ENCODE measurements at places on chromosomes 3 and 15. TPM values are rescaled to one million over a fixed set of nuclear protein-coding genes. Genes with fewer than 3 reads are reported as not detected.

Gene CHRM5
- not detected for total RNA-seq

Gene TSEN2
- total RNA-seq, result 24.9 TPM

Gene AHSG
- total RNA-seq, result not detected

Gene RPP25
- total RNA-seq, result 10.7 TPM

Gene IFT122
- total RNA-seq, result 30.5 TPM

DNA sequence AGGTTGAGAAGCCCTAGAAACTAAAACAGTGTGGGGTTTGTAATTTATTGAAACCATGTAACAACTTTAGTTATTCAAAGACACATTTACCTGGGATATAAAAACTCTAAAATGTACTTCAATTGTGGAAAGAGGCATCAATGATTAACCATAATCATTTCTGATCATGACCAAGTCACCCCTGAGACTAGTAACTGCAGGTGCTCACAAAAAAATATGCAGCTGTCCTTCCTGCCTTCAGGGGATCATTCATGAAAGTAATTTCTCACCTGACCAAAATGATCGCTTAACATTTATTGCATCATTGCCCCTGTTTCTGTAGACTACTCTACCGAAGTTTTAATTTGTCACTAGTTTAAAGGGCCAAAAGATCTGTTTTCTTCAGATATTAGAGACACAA, 9.0 kb downstream of the ACP3 start:
- DNase-seq, result no peak

DNA sequence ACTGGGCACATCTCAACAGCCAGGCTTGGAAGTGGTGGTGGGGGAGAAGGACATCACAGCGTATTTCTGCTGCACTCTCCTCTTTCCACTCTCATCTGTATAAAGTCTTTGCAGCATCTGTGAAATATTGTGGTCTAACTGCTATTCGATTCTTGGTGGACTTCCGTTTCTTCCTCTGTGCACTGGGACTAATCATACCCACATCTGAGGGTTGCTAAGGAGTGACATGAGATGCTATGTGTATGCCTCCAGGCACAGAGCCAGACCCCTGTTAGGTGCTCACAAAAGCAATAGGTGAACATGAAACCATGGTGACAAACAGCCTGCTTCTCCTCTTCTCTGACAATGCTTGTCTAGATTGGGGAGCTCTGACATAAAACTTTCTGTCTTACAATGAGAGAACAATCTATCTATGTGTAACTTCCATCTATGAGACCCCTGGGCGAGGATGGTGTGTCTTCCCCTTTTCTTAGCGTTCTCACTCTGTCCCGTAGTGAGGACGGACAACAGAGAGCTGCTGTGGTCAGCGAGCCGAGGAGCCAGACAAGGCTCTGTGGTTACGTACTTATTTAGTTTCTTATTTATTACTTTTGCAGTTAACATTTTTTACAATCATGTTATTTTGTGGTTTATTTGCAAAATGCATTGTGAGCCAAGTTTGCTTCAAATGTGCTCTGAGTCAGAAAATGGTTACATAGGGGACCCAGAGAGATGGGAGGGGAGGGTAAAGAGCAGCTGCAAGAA, 196.7 kb upstream of the TPRG1 start:
- DNase-seq, result no peak

DNA sequence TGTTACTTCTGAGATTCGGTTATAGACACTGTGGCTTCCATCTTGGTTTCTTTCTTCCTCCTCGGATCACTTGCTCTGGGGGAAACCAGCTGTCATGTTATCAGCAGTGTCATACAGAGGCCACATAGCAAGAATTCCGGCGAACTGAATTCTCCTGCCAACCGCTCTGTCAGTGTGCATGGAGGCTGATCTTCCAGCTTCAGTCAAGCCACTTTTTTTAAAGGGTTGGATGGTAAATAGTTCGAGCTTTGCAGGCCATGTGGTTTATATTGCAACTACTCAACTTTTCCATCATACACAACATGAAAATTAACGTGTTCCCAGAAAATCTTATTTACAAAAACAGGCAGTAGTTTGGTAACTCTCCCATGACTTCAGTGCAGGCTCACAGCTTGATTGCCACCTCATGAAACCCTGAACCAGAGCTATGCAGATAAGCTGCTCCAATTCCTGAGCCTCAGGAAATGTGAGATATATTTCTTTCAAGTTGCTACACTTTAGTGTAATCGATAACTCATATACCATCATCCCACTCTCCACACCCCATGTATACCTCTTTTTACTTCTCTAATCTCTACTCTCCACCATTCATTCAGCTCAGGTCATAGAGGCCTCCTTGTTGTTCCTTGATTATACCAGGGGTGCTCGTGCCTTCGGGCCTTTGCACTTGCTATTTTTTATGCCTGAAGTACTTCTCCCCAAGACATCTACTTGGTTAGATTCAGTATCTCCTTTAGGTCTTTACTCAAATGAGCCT, 7.2 kb downstream of the RPL22L1 start:
- no peak for DNase-seq

DNA sequence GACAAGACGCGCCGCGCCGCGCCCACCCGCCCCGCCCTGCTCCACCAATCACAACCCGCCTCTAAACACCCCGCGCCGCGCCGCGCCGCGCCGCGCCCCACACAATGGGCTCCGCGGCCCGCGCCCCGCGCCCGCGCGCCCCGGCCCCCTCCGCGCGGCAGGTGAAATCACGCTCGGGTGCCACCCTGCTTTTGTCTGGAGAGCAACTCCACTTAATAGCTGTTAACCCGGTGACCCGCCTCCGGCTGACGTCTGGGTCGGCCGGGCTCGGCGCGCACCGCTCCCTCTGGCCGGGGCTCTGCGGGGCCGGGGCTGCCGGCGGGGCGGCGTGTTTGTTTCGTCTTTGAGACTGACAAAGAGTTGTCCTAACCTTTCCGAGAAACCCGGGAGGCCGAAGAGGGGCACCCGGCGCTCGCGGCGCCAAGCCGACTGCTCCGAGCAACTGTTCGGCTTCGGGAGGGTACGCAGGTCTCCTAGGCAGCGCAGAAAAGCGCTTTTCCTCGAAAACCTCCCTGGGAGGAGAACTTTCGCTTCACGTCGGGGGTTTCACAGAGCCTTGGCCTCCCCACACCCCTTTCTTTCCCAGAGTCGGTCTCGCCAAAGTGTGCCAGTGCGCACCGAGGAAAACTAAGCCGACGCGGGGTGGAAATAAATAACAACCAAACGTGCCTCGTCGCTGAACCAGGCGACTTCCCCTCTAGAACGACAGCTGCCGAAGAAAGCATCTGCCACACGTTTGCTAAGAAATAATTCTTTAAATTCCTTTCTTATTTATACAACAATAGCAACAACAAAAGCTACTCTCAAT, 518.4 kb downstream of the FOXP1 start:
- DNase-seq, result peak; percentile 91

DNA sequence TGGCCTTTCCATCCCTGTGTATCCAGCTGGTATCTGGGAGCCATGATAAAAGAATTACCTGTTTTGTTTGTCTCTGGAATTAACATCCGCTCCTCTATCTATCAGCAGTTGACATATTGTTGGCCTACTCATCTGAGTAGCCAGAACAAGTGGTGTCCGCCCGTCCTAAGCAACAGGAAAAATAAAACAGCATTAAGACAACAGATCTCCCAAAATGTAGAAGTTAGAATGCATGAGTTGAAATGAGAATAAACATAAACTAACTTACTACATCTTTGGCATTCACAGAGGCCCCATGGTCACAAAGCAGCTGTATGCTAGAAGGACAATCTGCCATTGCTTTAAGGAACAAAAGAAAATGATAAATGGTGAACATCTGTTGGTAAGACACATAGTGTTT, 75.9 kb downstream of the UACA start:
- no peak for DNase-seq

DNA sequence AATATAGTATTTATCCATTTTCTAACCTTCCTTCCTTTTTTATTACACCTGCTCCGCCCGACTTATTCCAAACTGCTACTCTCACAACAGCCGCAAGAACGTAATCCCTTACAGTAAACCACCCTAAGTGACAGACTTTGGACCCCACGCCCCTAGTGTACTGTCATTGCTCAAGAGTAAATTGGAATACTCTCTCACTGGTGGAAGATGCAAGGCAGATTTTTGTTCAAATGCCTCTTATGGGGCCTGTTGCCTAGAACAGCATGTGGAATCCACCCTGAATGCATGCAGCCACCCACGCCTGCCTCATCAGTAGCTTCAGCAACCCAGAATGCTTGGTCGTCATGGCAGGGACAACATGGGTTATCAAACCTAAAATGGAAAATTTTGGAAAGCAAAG, 226.2 kb upstream of the ST8SIA2 start:
- no peak for DNase-seq

DNA sequence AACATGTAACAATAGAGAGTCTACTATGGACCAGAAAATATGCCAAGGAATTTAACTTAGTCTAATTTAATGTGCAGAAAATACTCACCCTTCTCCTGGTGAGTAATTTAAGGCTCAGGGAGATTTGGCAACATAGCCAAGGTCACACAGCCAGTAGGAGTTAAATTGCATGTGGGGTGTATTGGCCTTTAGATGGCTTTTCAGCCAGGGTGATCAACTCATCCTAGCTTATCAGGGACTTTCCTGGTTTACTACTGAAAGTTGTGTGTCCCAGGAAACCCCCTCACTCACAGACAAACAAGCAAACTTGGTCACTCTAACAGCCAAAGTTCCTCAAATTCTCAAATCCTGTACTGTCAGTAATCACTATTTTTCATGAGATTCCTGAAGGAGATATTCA, 2.6 kb upstream of the SLC9A9 start:
- DNase-seq, result no peak

GRCh38 chr3:14378415-14378814, 24.0 kb upstream of the SLC6A6 start:
- DNase-seq, result no peak

DNA sequence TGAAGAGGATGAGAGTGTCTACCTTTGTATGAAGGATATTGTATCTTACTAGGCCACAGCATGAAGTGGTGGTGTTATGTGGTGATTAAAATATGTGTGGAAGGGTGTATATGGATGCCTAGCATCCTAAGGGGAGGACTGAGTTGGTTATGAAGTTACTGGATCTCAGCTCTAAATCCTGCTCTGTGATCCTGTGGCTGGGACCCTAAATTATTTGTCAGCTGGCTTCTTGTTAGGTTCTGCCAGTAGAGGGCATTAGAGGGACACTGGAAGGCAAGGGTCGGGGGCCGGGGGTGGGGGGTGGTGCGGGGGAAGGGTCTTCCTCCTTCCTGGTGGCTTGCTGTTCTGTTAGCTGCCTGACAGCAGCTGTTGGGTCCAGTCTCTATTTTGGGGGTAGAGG, 34.9 kb downstream of the MORF4L1 start:
- no peak for DNase-seq

DNA sequence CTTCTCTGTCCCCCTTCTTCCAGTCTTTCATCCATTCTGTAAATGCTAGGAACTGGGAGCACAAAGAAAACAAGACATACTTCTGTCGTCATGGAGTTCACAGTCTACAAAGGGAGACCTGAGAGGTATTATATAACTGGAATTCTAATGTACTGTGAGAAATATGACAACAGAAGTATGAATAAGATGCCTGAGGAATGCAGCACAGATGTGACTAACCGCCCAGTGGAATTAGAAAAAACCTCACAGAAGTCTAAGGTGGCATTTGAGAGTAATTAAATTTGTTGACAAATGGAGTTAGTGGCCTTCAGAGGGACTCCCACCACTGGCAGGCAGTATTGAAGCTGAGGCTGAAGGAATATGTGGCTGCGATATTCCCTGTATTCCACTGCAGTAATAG, 168.5 kb upstream of the FAM3D start:
- no peak for DNase-seq

DNA sequence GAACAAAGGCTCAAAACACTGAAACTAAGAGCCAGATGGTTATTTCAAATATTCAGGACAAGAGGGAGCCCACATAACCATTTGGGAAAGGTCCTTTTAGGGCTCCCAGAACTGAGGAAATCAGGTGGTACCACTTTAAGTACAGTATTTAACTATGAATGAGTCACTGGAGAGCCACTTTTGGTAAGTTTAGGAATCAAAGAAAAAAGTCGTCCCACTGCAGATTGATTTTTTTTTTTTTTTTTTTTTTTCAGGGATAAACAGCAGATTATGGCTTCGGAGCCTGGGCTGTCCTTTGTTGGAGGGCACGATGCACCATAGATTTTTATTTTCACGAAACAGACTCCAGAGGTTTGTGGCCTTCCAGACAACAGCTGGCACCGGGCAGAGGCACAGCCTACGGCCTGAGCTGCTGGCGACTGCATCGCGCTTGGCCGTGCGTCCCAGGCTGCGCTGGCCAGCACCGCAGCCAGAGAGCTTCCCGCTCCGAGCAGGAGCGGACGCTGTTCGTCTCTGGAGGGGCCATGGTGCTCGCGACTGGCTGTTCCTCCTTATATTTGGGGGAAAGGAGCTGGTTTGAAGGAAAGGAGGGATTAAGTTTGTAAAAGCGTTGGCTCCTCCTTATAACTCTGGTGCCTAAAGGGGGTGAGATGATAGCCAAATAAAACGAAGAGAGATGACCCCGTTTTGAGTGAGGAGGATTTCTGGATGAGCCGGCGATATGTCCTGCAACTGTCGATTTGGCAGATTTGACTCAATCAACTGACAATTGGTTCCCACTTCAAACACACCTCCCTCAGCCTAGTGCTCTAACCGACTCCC, 152.9 kb upstream of the GOLIM4 start:
- no peak for DNase-seq

- no peak for DNase-seq
These were observed 375.0 kb downstream of the ROBO2 start for GRCh38 chr3:77414881-77415280.

GRCh38 chr3:155809181-155809580, 3.1 kb upstream of the C3orf33 start:
- DNase-seq, result no peak

- DNase-seq, result no peak
These were observed 11.0 kb downstream of the C3orf22 start for GRCh38 chr3:126547721-126548120.

- no peak for DNase-seq
These were observed 101.1 kb upstream of the THRB start for GRCh38 chr3:24595796-24596195.

DNA sequence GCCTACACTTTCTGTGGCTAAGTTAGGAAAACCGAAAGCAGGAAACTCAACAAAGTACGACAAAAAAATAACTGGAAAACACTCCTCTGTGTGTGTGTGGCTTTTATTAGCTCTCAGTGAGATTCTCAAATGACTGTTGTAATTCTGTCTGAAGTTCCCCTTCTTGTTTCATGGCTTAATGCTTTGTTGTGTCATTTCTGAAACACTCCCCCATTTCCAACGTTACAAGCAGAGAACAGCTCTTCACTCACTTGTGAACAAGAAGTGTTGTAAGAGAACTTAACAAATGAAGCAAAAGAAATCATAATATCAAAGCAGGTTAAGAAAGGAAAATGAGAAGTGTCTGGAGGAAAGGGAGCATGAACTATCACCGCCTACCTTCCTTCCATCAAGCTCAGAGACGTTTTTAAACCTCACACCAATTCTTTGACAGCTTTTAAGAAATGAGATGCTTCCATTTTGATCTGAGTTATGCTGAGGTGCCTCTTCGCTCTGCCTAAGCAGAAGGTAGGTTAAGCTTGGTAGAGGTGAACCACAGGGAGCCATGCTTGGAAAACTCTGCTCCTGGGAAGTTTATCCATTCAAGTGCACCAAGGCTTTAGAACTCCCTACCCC, 12.4 kb upstream of the SEC62 start:
- no peak for DNase-seq

- DNase-seq, result no peak
These were observed 60.5 kb downstream of the MYRIP start for GRCh38 chr3:39869890-39870289.

All from mesenteric fat pad (tissue), 1 donor.